ENCODE measurements at places on chromosomes 7 and 10.

DNA sequence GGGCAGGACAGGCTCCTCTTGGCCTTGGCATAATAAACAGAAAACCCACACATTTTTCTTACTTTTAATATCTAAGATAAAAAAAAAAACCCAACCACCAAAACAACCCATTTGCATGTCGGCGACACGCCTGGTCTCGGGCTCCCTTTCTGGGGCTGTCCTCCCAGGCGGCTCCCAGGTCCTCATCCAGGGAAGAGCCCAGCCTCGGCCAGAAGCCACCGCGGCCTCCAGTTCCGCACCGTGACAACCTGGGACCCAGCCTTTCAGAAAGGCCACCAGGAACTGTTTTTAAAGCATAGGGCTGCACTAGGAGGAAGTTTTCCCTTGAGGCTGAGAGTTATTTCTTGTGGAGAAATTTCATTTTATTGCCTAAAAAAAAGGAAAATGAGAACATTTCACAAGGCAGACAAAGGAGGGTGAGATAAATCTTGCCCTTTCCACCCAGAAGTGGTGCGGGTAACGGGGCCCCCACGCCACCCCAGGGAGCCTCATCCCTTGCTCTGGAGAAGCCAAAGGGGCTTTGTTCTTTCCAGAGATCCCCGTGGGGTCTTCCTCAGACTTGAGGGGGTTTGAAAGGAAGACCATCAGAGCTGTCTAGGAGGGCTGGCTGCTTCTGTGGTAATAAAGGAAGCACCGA, 39.2 kb upstream of the MKRN1 start:
- DNase-seq, result no peak

- DNase-seq, result no peak
Measured at GRCh38 chr10:33899578-33900531, 565.4 kb upstream of the NRP1 start.

DNA sequence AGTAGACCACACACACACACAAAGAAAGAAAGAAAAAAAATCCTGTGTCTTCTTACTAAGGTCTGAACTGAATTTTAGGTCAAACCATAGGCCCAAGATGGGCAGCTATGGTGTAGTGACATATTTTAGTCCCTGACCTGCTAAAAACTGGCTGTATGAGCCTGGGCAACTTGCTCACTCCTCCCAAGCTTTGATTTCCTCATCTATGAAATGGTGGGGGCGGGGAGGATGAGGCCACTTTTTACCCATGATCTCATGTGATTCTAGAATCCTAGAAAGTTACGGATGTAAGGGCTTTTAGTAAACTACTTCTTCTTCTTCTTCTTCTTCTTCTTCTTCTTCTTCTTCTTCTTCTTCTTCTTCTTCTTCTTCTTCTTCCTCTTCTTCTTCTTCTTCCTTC, 6.1 kb upstream of the CCL24 start:
- no peak for DNase-seq

GRCh38 chr7:127810113-127810512, 158.1 kb downstream of the SND1 start:
- no peak for DNase-seq

DNA sequence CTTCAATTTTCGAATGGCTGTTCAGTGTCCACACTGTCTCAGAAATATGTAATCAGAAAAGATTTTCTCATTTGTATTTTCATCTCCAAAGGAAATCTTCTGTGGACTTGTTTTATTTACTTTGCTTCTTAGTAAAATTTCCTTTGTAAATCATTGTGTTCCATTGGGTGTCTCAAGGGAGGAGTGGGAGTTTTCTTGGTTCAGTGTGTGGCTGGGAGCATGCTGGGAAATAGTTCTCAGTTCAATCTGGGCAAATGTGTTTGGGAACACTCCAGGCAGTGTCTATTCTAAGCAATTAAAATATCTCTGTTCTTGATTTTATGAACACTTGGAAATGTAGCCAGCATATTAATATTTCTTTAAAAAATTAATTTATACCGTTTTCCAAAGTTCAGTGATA, 1019.8 kb downstream of the CNTNAP2 start:
- DNase-seq, result no peak

- no peak for DNase-seq
Measured at GRCh38 chr10:12511651-12512050, 162.3 kb downstream of the CAMK1D start.

DNA sequence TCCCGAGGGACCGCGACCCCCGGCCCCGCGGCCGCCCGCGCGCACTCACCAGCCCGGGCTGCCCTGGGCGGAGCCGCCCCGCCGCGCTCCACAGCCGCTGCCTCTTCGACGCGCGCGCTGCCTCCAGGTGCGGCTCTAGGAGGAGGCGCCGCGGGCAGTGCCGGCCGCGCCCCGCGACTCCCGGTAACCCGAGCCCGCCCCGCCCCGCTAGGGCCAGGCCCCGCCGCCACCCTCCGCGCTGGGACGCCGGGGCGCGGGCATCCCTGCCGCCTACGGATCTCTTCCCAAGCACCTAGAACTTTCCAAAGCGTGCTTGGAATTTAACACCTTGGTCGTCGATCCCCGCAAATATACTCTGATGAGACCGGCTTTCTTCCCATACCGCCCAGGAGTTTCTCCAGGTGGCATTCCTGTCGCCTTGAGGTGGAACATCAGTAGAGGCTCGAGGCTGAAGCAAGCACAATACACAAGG, at the start of gene SLC26A5:
SLC26A5 (minus strand) TSS at position 159 of the 472 bp plus-strand sequence. CDS start 24,693 bp downstream, outside the sequence.
- DNase-seq, result peak; percentile 7

- DNase-seq, result no peak
Measured at GRCh38 chr10:103651783-103652476, 158.4 kb downstream of the NEURL1 start.

DNA sequence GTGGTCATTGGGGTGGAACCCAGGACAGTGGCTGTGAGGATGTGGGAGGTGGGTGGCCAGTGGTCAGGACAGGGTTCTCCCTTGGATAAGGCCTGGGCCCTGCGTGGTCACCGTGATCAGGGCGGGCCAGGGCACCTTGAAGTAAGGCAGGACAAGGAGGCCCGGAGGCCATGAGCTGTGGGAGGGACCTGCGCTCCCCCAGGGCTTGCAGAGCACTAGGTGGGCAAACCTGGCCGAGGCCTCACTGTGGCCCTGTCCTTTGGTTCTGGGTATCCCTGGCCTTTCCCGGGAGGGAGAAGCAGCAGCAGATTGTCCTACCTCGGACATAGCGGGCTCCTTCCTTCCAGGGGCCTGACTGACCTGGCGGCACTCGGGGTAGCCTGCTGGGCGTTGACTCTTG, 144.8 kb upstream of the RET start:
- DNase-seq, result no peak

GRCh38 chr7:47600199-47601118, 18.5 kb upstream of the TNS3 start:
- no peak for DNase-seq

DNA sequence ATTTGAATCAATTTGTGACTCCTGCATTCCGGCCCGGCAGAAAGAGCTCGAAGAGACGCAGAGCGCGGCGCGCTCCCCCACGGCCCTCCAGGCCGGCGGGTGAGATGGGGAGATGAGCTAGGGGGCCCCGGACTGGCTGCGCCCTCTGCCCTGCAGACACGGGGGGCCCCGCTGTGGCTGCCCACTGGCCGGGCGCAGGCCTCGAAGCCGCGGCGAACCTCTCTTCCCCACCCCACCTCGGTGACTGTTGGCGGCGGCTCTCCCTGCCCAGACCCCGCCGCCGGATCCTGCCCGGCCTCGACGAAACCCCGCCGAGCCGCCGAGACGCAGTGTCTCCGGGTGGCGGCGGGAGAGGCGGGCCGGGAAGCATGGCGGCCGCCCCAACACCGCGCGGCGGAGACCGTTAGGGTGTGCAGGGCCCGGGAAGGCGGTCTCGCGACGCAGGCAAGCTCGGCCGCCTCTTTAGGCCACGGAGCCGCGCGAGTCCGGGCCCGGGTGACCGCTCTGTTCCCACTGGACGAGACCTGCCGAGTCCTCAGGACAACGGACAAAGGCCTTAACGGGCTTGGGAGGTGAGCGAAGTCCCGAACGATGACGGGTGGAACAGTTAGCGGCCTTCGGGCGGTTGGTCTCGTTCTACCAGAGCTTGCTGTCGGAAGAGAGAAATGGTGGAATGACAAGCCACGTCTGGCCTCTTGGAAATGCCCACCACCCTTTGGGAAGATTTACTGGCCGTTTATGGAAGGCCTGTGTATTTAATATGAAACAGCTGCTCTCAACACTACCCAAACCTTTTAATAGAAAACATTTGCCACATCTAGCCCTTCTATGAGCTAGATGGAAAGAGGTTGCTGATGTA, 24.3 kb downstream of the NUP42 start:
- peak; percentile 10 for DNase-seq

DNA sequence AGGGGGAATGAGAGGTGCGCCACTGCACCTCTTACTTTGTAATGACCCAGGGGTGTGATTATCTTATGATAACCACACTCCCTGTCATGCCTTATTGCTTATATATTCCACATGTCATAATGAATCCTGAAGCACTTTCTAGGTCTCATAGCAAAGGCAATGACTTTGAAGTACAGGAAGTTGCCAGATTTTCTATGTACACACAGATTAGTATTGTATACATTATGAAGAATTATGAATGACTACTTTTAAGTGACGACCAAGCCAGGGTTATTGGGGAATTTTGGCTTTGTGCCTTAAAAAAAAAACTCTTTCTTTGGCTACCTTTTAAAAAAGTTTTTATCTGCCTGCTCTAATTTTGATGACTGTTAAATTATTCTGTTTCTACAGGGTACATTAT, 269.6 kb downstream of the MDFIC start:
- DNase-seq, result no peak

GRCh38 chr10:46329690-46330016, 42.9 kb downstream of the ANTXRL start:
- DNase-seq, result no peak

DNA sequence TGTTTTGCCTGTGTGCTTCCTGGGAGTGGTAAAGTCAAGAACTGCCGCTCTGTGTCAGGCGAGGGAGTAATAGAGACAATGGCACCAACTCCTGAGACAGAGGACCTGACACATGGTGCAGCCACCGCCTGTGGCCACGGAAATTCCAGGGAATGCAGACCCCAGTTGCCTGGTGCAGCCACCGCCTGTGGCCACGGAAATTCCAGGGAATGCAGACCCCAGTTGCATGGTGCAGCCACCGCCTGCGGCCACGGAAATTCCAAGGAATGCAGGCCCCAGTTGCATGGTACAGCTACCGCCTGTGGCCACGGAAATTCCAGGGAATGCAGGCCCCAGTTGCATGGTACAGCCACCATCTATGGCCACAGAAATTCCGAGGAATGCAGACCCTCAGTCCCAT, 8.7 kb downstream of the DIP2C start:
- DNase-seq, result no peak

- DNase-seq, result no peak
Measured at GRCh38 chr7:1059200-1060091, 15.1 kb downstream of the GPR146 start.
